Skeletal muscle cell (primary cell): ENCODE measurements at places on chromosomes 4 and X.

DNA sequence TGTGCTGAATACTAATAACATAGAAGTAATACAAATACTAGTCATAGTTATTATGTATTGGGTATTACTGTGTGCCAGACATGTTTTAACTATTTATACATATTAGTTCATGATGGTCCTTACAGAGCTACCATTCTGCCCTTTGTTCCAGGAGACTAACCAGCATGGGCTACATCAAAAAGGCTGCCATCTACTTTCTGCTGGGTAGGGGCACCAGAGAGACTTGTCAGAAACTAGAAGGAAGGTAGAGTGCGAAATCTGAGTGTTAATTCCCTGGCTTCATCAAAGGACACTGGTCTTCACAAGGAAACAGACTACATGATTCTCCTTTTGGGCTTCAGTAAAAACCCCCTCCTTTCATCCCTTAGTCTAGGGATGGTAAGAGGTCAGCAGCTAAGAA is 347.8 kb downstream of the GBA3 start:
- DNase-seq: no peak

GRCh38 chr4:113815826-113816225 is 54.3 kb upstream of the CAMK2D start:
- DNase-seq: no peak

DNA sequence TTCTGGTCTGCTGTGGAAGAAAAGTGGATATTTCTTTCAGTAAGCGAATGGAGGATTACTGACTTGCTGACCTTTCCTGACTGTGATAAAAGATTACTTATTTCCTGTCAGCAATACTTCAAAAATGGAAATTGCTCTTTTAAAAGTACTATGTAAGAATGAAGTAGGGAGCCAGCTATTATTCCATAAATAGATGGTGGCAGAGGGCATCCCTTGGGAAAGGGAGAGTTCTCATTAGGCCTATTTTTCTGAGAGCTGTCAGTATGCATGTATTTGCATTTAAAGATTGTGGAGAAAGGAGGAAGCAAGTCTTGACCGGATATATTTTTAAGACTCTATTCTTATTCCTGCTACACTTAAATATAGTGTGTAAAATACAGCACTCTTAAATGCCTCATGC is 37.2 kb downstream of the TMEM47 start:
- DNase-seq: no peak

GRCh38 chrX:10077425-10078188 is 79.2 kb upstream of the CLCN4 start:
- DNase-seq: peak; percentile 13

DNA sequence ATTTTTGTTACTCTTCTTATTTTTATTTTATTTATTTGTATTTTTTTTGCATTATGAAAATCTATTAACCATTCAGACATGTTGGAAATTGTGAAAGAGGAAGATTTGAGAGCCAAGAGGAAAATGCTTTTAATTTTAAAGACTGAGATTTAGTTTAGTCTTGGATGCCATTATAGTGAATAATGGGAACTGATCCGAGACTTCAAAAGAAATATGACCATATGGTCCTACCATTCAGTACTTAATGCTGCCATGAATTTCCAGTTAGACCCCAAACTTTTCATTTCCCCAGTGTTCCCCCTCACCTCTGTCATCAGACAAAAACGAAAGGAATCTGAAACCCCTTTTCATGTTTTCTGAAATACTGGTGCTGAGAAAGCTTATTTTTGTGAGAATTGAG is 95.5 kb downstream of the TENM3 start:
- no peak for DNase-seq

GRCh38 chr4:47031011-47031678 is at the start of gene GABRB1:
TSS of gene GABRB1 (plus strand) at chr4:47031567.
- no peak for DNase-seq

GRCh38 chr4:7256984-7257810 is 64.9 kb downstream of the SORCS2 start:
- no peak for DNase-seq
